Psoas muscle (tissue), 8 donors: ENCODE measurements at places on chromosomes 5 and 9. TPM values are rescaled to one million over a fixed set of nuclear protein-coding genes. Genes with fewer than 3 reads are reported as not detected.

The DND1 gene
- 1.3 TPM for total RNA-seq

- no peak for DNase-seq
Measured at GRCh38 chr5:147481376-147481775, 28.5 kb downstream of the DPYSL3 start.

GRCh38 chr9:23850242-23850689, 24.2 kb upstream of the ELAVL2 start:
- DNase-seq, result no peak

DNA sequence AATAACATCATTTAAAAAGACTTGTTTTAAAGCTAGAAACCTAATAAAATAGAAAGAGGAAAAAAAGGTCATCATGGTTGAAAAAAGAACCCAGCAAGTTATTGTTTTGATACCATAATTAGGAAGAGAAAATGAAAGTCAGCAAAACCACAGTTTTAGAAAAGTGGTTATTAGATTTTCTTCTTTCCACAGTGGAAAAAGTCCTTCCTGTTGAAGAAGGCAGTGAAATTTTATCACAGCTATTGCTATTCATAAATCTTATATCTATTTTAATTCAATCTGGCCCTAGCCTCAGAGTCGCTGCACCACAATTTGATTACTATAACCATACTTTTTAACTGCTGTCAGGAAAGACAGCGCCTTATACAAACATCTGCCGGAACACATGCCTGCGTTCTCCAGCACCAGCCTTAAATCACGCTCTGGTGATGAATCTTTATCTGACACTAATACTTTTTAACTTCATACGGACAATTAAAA, 60.3 kb downstream of the MAPKAP1 start:
- DNase-seq, result no peak

- DNase-seq, result no peak
Measured at GRCh38 chr9:105141976-105142250, 102.5 kb upstream of the SLC44A1 start.

DNA sequence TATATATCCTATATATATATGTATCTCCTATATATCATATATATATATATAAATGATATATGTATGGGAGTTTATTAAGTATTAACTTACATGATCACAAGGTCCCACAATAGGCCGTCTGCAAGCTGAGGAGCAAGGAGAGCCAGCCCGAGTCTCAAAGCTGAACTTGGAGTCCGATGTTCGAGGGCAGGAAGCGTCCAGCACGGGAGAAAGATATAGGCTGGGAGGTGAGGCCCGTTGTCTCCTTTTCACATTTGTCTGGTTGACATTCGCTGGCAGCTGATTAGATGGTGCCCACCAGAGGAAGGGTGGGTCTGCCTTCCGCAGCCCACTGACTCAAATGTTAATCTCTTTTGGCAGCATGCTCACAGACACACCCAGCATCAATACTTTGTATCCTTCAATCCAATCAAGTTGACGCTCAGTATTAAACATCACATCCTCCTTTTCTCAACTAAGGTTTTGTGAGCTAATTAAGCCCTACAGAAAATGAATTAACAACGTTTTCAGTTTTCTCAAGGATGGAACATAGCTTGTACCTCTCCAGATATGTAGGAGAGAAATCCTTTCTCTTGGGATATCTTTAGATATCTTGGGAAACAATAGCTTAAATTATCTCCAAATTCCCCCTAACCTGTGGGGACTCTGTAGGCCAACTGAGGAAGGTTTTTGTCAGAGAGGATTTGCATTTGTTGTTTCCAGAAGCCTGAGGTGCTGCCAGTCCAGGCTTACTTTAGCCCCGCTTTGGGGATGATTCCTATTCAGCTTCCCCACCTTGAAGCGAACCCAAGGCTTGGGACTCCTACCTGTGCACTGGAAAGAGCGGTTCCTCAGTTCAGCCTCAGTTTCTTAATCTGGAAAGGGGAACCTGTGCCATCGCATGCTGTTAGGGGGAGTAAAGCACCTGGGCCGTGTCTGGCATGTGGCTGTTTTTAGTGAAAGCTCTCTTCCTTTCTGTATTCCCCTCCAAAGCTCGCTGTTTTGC, 163.2 kb downstream of the CACNA1B start:
- DNase-seq, result peak; percentile 8
